ENCODE measurements at places on chromosomes 11 and 22. TPM values are rescaled to one million over a fixed set of nuclear protein-coding genes. Genes with fewer than 3 reads are reported as not detected.

The MADD gene
- 20.4 TPM for total RNA-seq

The OR4C6 gene
- not detected for total RNA-seq

The ABCC8 gene
- not detected for total RNA-seq

The POU2AF2 gene
- not detected for total RNA-seq

The KDELR3 gene
- 197 TPM for total RNA-seq

The NTM gene
- 25.9 TPM for total RNA-seq

The MAP6 gene
- total RNA-seq, result 9.9 TPM

The P2RX6 gene
- 1.6 TPM for total RNA-seq

The OR2AT4 gene
- not detected for total RNA-seq

The RRM1 gene
- 91.1 TPM for total RNA-seq

The MTA2 gene
- total RNA-seq, result 98.8 TPM

The JAM3 gene
- 65.1 TPM for total RNA-seq

The ZNF280B gene
- total RNA-seq, result 0.11 TPM

The TOMM22 gene
- total RNA-seq, result 48.9 TPM

GRCh38 chr11:128644576-128644975, 49.3 kb upstream of the FLI1 start:
- H3K4me1 ChIP-seq, result no peaks in the 10 kb centered on the region
- no peaks in the 10 kb centered on the region for H3K36me3 ChIP-seq
- DNase-seq, result no peak

DNA sequence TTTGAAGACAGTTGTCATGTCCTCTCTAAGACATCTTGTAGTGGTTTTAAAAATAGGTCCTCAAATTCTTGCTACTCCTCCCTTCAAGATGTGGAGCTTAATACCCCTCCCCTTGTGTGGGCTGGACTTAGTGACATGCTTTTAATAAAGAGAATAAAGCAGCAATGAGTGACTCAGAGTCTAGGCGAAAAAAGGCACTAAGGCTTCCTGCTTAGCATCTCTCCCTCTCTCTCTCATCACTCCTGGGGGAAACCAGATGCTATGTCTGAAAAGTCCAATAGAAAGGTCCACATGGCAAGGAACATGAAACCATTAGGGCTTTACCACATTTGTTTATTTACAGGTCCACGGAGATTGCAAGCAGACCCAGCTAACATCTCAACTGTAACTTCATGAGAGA, 11.7 kb downstream of the SERGEF start:
- H3K36me3 ChIP-seq, result 0 out of 2 replicates have a peak, but pooled peaks cover 4% of the 10 kb centered on the region
- DNase-seq, result peak; percentile 16
- no peaks in the 10 kb centered on the region for H3K4me1 ChIP-seq
- H3K27ac ChIP-seq, result no peak overlapping the region

DNA sequence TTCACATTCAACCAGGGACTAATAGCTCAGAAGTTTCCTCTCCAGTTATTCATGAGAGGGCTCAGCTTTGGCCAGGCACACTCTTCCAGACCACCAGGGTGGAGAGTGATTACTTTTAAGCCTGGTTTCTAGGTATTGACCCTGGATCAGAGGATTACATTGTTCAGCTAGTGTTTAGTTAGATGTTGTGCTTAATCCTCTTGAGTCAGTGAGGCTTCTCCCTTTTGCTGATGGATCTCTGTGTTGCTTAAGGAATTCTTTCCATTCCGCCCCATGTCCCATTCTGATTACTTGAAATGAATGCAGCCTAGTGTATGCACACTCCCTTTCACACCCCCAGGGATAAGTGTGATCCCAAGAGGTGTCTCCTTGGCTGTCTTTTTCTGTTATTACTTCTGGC, 271.7 kb upstream of the ANO5 start:
- H3K27me3 ChIP-seq, result no peaks in the 10 kb centered on the region
- no peaks in the 10 kb centered on the region for H3K4me1 ChIP-seq

DNA sequence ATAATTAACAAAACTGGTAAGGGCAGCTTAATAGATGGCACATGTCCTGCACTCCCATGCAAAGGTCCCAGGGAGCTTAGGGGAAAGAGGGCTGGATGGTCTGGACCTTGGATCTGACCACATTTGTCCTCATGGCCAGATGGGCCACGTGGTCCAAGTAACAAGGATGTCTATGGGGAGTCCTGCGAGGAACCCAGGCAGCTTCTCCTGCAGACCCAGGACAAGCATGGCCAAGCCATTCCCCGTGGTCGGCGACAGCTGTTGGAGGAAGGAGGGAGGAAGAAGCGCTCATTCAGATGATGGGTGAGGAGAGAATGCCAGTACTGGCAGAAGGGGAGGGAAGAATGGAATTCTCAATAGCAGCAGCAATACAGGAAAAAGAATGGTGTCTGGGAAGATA, 109.2 kb downstream of the DSCAML1 start:
- no peaks in the 10 kb centered on the region for H3K36me3 ChIP-seq
- no peak overlapping the region for H3K4me3 ChIP-seq
- H3K4me1 ChIP-seq, result no peaks in the 10 kb centered on the region
- DNase-seq, result no peak
- H3K27ac ChIP-seq, result no peak overlapping the region

- H3K4me3 ChIP-seq, result no peak overlapping the region
- no peaks in the 10 kb centered on the region for H3K36me3 ChIP-seq
- no peak overlapping the region for H3K27ac ChIP-seq
- no peaks in the 10 kb centered on the region for H3K4me1 ChIP-seq
- DNase-seq, result no peak
These were observed 18.2 kb downstream of the SLC5A4 start for GRCh38 chr22:32236970-32237369.

- no peak overlapping the region for H3K4me3 ChIP-seq
- peak; percentile 76 for DNase-seq
- peaks cover 6% of the 10 kb centered on the region for H3K27me3 ChIP-seq
- no peaks in the 10 kb centered on the region for H3K36me3 ChIP-seq
- H3K4me1 ChIP-seq, result peaks cover 32% of the 10 kb centered on the region
- no peak overlapping the region for H3K27ac ChIP-seq
These were observed 16.4 kb downstream of the USP2 start for GRCh38 chr11:119365071-119365591.

GRCh38 chr22:50399751-50400331, 56.7 kb downstream of the PPP6R2 start:
- DNase-seq, result peak; percentile 52
- no peaks in the 10 kb centered on the region for H3K4me1 ChIP-seq
- no peaks in the 10 kb centered on the region for H3K27me3 ChIP-seq
- no peak overlapping the region for H3K27ac ChIP-seq
- no peaks in the 10 kb centered on the region for H3K36me3 ChIP-seq

- DNase-seq, result no peak
- no peak overlapping the region for H3K27ac ChIP-seq
- H3K36me3 ChIP-seq, result no peaks in the 10 kb centered on the region
These were observed 157.7 kb upstream of the NECTIN1 start for GRCh38 chr11:119886667-119887230.

DNA sequence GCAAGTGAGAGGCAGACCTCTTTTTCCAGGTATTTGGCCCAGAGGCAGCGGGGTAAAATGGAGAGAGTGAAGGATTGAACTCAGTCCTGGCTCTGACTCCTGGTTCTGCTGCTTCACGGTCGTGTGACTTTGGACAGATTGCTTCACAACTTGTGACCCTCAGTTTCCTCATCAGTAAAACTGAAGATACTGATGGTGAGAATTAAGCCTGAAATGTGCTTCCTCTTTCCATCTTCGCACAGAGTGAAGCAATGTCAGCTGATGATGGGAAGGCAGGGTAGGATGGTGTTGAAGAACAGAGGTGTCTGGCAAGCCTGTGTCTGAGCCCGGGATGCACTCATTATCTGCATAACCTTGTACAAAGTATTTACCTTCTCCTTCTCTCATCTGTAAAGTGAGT, 59.0 kb downstream of the UBASH3B start:
- H3K27me3 ChIP-seq, result no peaks in the 10 kb centered on the region
- no peak overlapping the region for H3K4me3 ChIP-seq
- no peak for DNase-seq
- H3K4me1 ChIP-seq, result peaks cover 24% of the 10 kb centered on the region

GRCh38 chr22:42365942-42366695, 66.1 kb downstream of the NFAM1 start:
- peaks cover 45% of the 10 kb centered on the region for H3K27me3 ChIP-seq
- DNase-seq, result no peak
- H3K36me3 ChIP-seq, result no peaks in the 10 kb centered on the region
- H3K4me3 ChIP-seq, result no peak overlapping the region

GRCh38 chr11:18310800-18311340, 11.1 kb downstream of the HPS5 start:
- H3K27ac ChIP-seq, result peak overlapping the region; percentile 78
- no peak overlapping the region for H3K4me3 ChIP-seq
- H3K27me3 ChIP-seq, result no peaks in the 10 kb centered on the region
- DNase-seq, result peak; percentile 21
- peaks cover 35% of the 10 kb centered on the region for H3K36me3 ChIP-seq
- peaks cover 22% of the 10 kb centered on the region for H3K4me1 ChIP-seq

DNA sequence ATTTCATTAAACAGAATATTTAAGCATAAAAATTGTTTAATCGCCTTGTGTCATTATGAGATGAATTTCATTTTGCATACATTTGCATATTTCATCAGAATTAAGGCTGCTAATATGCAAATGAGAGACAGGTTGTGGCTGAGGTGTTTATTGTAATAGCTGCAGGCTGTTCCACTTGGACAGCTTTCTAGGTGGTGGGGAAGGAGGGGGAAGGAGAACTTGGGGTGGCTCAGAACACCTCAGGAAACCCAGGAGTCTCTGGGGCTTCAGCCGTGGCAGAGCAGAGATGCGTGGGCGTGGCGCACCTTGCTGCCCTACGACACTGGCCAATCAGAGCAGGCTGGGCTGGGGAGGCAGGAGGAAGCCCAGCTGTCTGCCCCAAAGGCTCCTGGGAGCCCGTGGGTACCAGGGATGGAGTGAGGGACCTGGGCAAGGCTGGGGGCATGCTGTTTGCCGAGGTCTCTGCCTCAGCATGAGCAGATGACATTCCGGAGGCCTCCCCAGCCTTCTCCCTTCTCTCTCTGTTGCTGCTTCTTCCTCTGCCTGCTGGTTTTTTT, 542.9 kb downstream of the MN1 start:
- no peak overlapping the region for H3K27ac ChIP-seq
- no peaks in the 10 kb centered on the region for H3K4me1 ChIP-seq
- DNase-seq, result no peak
- no peak overlapping the region for H3K4me3 ChIP-seq
- no peaks in the 10 kb centered on the region for H3K36me3 ChIP-seq

GRCh38 chr11:95055283-95055897, 6.2 kb downstream of the KDM4F start:
- no peak overlapping the region for H3K4me3 ChIP-seq
- H3K36me3 ChIP-seq, result no peaks in the 10 kb centered on the region
- no peak overlapping the region for H3K27ac ChIP-seq

- peak; percentile 97 for DNase-seq
- H3K36me3 ChIP-seq, result no peaks in the 10 kb centered on the region
These were observed 27.9 kb downstream of the MB start for GRCh38 chr22:35589071-35589755.

- no peak overlapping the region for H3K27ac ChIP-seq
- H3K4me1 ChIP-seq, result 0 out of 2 replicates have a peak, but pooled peaks cover 6% of the 10 kb centered on the region
- no peak overlapping the region for H3K4me3 ChIP-seq
- peaks cover 44% of the 10 kb centered on the region for H3K27me3 ChIP-seq
These were observed 717 bp downstream of the MRGPRE start for GRCh38 chr11:3231550-3231850.

GRCh38 chr11:113553235-113553634, 78.0 kb upstream of the DRD2 start:
- H3K36me3 ChIP-seq, result no peaks in the 10 kb centered on the region
- H3K4me1 ChIP-seq, result peaks cover 34% of the 10 kb centered on the region
- peak overlapping the region; percentile 69 for H3K27ac ChIP-seq
- no peak overlapping the region for H3K4me3 ChIP-seq
- H3K27me3 ChIP-seq, result no peaks in the 10 kb centered on the region
- peak; percentile 98 for DNase-seq

GRCh38 chr11:97092823-97093222, 703.0 kb downstream of the JRKL start:
- no peaks in the 10 kb centered on the region for H3K36me3 ChIP-seq
- no peaks in the 10 kb centered on the region for H3K4me1 ChIP-seq
- H3K27me3 ChIP-seq, result no peaks in the 10 kb centered on the region
- no peak overlapping the region for H3K27ac ChIP-seq
- H3K4me3 ChIP-seq, result no peak overlapping the region

DNA sequence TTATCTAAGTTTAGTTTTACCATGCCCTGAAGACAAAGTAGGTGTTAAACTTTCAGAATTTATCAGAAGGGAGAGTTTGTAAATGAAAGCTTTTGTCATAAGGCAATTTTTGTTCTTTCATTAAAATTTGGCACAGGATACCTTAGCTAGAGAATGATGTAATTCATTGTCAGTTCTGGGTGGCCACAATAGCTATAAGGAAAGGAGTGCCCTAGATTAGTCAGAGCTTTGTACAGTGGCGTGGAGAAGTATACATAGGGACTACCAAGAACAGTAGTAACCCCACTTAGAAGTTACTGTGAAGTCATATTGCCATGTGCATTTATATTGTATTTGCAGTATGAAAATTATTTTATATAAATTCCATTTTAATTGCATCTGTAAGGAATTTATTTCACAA, 126.3 kb upstream of the CARD18 start:
- no peak overlapping the region for H3K4me3 ChIP-seq
- H3K27me3 ChIP-seq, result no peaks in the 10 kb centered on the region
- H3K36me3 ChIP-seq, result no peaks in the 10 kb centered on the region
- H3K27ac ChIP-seq, result no peak overlapping the region

GRCh38 chr11:67628710-67629385, 889 bp downstream of the NUDT8 start:
- H3K4me1 ChIP-seq, result no peaks in the 10 kb centered on the region
- H3K27me3 ChIP-seq, result no peaks in the 10 kb centered on the region
- H3K27ac ChIP-seq, result no peak overlapping the region
- DNase-seq, result no peak
- H3K4me3 ChIP-seq, result peak overlapping the region; percentile 71

- no peaks in the 10 kb centered on the region for H3K27me3 ChIP-seq
- H3K27ac ChIP-seq, result no peak overlapping the region
- peak; percentile 62 for DNase-seq
- H3K4me3 ChIP-seq, result peak overlapping the region; percentile 65
- H3K4me1 ChIP-seq, result no peaks in the 10 kb centered on the region
- H3K36me3 ChIP-seq, result no peaks in the 10 kb centered on the region
These were observed 99.4 kb downstream of the SHANK2 start for GRCh38 chr11:71153005-71153390.

- H3K27ac ChIP-seq, result no peak overlapping the region
- H3K27me3 ChIP-seq, result no peaks in the 10 kb centered on the region
- peaks cover 19% of the 10 kb centered on the region for H3K4me1 ChIP-seq
- H3K4me3 ChIP-seq, result no peak overlapping the region
- H3K36me3 ChIP-seq, result no peaks in the 10 kb centered on the region
These were observed 594.2 kb downstream of the METTL15 start for GRCh38 chr11:28702450-28702790.

GRCh38 chr11:2293531-2293971, 8.2 kb downstream of the C11orf21 start:
- H3K27me3 ChIP-seq, result peaks cover 20% of the 10 kb centered on the region
- H3K4me3 ChIP-seq, result no peak overlapping the region
- H3K4me1 ChIP-seq, result no peaks in the 10 kb centered on the region
- no peak for DNase-seq

- peak; percentile 41 for DNase-seq
- no peaks in the 10 kb centered on the region for H3K27me3 ChIP-seq
- 0 out of 2 replicates have a peak overlapping the region, but pooled peaks have one; percentile 3 for H3K27ac ChIP-seq
- H3K4me3 ChIP-seq, result no peak overlapping the region
- H3K36me3 ChIP-seq, result no peaks in the 10 kb centered on the region
- peaks cover 21% of the 10 kb centered on the region for H3K4me1 ChIP-seq
These were observed 13.5 kb downstream of the ZBED5 start for GRCh38 chr11:10844356-10844755.

Measured in GM23248 (cell line).